ENCODE measurements at places on chromosomes 1 and 21. TPM values are rescaled to one million over a fixed set of nuclear protein-coding genes. Genes with fewer than 3 reads are reported as not detected.

Gene NFYC
- 47.5 TPM for total RNA-seq

DNA sequence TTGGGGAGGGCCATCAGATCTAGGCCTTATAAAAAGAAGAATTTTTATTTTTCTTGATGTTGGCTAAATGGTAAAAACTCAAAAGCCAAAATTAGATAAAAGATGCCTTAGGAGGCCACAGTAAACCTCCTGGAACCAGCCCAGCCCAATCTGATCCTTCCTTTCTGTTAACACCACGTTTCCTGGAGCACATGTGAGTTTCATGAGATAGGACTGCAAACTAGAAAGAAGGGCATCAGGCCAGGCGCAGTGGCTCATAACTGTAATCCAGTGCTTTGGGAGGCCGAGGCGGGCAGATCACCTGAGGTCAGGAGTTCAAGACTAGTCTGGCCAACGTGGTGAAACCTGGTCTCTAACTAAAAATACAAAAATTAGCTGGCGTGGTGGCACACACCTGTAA, 6.7 kb downstream of the HSF2BP start:
- no peak for DNase-seq

GRCh38 chr1:232204269-232204668, 425.7 kb downstream of the SIPA1L2 start:
- DNase-seq: no peak

Gene AGT
- 1.0 TPM for total RNA-seq

Gene CHRM3
- 8.4 TPM for total RNA-seq

GRCh38 chr1:53475664-53476063, 16.5 kb downstream of the DMRTB1 start:
- DNase-seq: no peak

GRCh38 chr21:37670883-37671282, 245.4 kb downstream of the KCNJ6 start:
- no peak for DNase-seq

DNA sequence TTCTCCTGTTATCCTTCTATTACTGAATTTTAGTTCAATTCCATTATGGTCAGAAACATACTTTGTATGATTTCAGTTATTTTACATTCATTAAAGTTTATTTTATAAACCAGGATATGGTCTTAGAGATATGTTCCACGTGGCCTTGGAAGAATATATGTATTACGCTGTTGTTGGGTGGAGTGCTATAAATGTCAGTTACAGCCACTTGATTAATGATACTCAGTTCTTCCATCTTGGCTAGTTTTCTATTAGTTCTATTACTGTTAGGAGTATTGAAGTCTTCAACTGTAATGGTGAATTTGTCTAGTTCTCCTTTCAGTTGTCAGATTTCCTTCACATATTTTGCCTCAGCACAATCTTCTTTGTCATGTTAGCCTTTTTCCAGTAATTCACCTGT, 26.7 kb downstream of the CCSAP start:
- DNase-seq: no peak

DNA sequence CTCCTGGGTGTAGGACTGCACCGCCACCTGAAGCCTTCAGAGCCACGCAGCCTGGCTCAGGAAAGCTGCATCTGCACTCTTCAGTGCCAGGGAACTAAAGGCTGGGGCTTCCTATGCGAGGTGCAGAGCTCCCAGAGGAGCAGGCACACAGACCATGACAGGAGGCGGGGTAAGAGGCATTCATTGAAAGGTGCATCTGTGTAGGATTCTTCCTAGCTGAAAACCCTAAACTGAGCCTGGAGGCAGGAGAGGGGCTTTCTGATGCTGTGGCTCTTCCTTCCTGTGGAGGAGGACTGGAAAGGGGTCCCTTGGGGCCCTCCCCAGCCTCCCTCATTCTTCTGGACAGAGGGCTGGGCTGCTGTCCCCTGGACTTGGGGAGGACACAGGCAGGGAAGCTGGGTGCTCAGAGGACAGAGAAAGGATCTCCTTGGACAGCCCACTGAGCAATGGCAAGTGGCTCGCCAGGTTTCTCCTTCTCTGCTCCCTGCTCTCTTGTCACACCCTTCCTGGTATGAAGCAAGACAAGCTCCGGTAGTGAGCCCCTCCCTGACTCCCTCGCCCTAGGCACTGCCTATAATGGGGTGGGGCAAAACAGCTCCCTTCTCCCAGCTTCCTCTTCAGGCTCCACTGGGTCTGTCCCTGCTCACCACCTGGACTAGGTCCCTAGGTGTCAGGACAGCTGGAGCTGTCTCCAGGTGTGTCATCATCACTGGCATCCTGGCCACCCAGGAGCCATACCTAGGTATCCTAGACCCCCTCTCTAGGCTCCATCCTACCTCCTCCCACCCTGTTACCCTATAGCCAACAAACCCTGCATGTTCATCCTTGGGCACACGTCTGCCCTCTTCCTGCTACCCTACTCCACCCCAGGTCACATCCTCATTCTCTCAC, 20.0 kb downstream of the S100A6 start:
- DNase-seq: no peak
